ENCODE measurements at places on chromosomes 1 and 21. TPM values are rescaled to one million over a fixed set of nuclear protein-coding genes. Genes with fewer than 3 reads are reported as not detected.

COL8A2 gene
- not detected for total RNA-seq

- no peaks in the 10 kb centered on the region for H3K4me1 ChIP-seq
- H3K27me3 ChIP-seq = no peaks in the 10 kb centered on the region
Observed at GRCh38 chr1:243686159-243686558, 163.9 kb downstream of the AKT3 start.

DNA sequence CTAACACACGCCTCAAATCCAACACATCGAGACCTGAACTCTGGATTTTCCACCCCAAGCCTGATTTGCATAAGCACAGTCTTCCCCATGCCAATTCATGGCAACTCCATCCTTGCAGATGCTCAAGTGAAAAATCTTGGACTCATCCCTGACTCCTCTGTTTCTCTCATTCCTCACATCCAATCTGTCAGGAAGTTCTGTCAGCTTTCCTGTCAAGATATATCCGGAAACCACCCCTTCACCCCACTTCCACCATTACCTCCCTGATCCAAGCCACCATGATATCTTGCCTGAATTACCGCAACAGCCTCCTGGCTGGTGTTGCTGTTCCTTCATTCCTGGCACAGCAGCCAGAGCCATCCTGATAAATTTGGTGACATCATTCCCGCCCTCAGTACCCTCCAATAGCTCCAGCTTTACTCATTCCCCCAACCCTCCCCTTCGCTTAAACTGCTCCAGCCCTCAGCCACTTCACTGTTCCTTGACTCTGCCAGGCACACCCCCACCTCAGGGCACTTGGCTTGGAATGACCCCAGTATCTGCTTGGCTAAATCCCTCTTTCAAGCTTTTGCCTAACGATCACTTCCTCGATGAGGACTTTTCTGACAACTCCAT lies 17.4 kb downstream of the TCEA3 start:
- no peaks in the 10 kb centered on the region for H3K27me3 ChIP-seq
- no peaks in the 10 kb centered on the region for H3K36me3 ChIP-seq
- no peak overlapping the region for H3K4me3 ChIP-seq
- DNase-seq = no peak
- H3K27ac ChIP-seq = no peak overlapping the region

NHLH1 gene
- total RNA-seq = 0.20 TPM

SLC45A1 gene
- total RNA-seq = 0.30 TPM

- H3K4me1 ChIP-seq = peaks cover 14% of the 10 kb centered on the region
- no peaks in the 10 kb centered on the region for H3K36me3 ChIP-seq
- no peaks in the 10 kb centered on the region for H3K27me3 ChIP-seq
- no peak overlapping the region for H3K4me3 ChIP-seq
- no peak for DNase-seq
- no peak overlapping the region for H3K27ac ChIP-seq
Observed at GRCh38 chr1:14897547-14897946, 256.0 kb upstream of the TMEM51 start.

PIK3C2B gene
- total RNA-seq = 3.4 TPM

AIRE gene
- total RNA-seq = not detected

DNA sequence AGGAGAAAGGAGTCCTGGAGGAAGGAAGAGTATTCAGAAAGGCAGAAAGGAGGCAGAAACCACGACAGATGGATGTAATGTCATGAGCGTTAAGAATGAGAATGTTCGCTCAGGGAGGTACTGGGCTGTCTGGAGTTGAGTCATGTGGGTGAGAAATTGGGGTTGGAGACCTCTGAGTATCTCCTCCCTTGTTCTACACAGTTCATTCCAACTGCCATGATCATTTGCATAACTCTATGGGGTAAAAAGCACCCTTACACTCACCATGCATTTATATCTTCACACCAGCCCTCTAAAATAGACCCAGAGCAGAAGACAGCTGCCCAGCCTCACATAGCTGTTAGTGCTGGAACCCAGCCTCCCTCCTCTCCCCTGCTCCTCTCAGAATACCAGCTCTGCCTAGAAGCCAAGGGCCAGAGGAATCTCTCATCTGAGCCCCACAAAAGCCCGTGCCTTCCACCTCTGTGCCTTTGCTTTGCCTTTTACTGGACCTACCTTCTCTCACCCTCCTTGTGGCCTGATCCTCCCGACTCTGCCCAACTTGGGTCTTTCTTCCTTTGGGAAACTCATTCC lies 85.2 kb downstream of the BEND5 start:
- H3K27me3 ChIP-seq = peaks cover 36% of the 10 kb centered on the region
- no peak overlapping the region for H3K27ac ChIP-seq
- no peaks in the 10 kb centered on the region for H3K36me3 ChIP-seq
- H3K4me3 ChIP-seq = no peak overlapping the region
- peaks cover 10% of the 10 kb centered on the region for H3K4me1 ChIP-seq
- no peak for DNase-seq

DNA sequence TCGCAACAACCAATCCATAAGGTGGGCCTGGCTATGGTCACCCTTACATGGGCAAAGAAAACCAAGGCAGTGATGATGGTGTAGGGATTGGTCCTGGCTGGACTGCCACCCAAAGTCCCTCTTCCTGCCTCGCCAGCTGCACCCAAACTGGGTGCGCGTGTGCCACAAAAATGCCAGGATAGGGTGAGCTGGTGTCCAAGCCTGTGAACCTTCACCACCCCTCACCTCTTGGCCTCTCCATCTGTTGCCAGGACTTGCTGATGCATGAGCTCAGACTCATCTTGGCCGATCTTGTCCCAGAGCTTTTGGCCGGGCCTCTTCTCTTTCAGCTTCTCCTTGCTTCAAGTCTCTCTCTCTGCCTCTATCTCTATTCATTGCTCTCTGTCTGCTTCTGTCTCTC lies 41.8 kb downstream of the FOXD2 start:
- H3K36me3 ChIP-seq = peaks cover 6% of the 10 kb centered on the region
- H3K27me3 ChIP-seq = no peaks in the 10 kb centered on the region
- H3K4me1 ChIP-seq = peaks cover 32% of the 10 kb centered on the region

GRCh38 chr1:207049054-207049453 lies 2.0 kb downstream of the YOD1 start:
- H3K4me1 ChIP-seq = peaks cover 70% of the 10 kb centered on the region
- DNase-seq = no peak
- H3K27ac ChIP-seq = peak overlapping the region; percentile 95

CLCA4 gene
- not detected for total RNA-seq

CCDC181 gene
- total RNA-seq = not detected

GRCh38 chr1:161378014-161378413 lies 10.3 kb upstream of the CFAP126 start:
- H3K27ac ChIP-seq = no peak overlapping the region
- no peak for DNase-seq
- peaks cover 6% of the 10 kb centered on the region for H3K36me3 ChIP-seq
- no peaks in the 10 kb centered on the region for H3K27me3 ChIP-seq

DNA sequence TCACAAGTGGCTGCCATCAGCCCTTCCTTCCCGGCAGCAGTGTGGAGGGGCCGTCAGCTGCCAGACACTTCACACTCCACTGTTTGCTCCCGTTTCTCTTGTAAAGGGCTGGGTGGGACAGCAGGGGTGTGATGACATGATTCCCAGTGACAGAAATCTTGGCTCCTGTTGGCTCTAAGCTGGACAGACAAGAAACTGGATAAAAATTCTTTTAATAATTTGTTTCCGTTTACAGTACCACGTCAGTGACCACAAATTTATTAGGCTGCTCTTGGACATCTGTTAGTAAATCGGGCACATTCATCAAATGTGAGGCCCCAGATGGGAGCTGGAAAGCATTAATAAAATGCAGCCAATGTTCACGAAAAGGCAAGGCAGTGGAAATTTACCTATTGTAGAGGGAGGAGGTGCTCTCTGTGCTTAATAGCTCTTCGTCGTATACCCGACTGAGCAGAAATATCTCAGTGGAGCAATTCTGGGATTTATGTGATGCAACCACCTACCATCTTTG lies 353.7 kb upstream of the GREM2 start:
- no peaks in the 10 kb centered on the region for H3K36me3 ChIP-seq
- DNase-seq = no peak
- no peak overlapping the region for H3K27ac ChIP-seq
- no peak overlapping the region for H3K4me3 ChIP-seq

DNA sequence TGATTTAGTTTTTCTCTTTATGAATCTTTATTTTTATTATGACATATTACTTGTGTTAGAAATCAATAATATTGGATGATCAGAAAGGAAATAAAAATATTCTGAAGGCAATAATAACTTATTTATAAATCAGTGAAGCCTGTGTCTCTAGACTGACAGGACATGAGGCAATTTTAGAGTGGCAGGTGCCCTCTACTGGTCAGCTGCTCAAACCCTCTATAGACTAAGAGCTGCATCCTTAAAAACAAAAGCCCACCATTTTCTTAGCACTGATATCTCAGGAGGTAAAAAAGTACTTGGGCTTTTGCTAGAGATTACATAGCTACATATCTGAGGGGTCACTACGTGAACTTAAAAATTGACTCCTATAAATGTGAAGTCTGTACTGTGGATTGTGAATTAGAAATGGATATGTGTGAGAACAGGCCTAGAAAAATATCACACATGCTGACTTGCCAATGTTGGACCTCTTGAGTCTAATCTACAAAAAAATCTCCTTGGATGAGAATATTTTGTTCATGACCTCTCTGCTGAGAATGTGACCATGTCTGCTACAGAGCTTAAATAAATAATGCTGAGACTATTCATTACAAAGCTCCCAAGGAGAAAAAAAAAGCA lies 597.9 kb upstream of the ADAMTS5 start:
- no peaks in the 10 kb centered on the region for H3K27me3 ChIP-seq
- H3K27ac ChIP-seq = no peak overlapping the region
- peaks cover 12% of the 10 kb centered on the region for H3K4me1 ChIP-seq
- no peaks in the 10 kb centered on the region for H3K36me3 ChIP-seq
- peak; percentile 51 for DNase-seq

TNFRSF14 gene
- total RNA-seq = 4.2 TPM

DNA sequence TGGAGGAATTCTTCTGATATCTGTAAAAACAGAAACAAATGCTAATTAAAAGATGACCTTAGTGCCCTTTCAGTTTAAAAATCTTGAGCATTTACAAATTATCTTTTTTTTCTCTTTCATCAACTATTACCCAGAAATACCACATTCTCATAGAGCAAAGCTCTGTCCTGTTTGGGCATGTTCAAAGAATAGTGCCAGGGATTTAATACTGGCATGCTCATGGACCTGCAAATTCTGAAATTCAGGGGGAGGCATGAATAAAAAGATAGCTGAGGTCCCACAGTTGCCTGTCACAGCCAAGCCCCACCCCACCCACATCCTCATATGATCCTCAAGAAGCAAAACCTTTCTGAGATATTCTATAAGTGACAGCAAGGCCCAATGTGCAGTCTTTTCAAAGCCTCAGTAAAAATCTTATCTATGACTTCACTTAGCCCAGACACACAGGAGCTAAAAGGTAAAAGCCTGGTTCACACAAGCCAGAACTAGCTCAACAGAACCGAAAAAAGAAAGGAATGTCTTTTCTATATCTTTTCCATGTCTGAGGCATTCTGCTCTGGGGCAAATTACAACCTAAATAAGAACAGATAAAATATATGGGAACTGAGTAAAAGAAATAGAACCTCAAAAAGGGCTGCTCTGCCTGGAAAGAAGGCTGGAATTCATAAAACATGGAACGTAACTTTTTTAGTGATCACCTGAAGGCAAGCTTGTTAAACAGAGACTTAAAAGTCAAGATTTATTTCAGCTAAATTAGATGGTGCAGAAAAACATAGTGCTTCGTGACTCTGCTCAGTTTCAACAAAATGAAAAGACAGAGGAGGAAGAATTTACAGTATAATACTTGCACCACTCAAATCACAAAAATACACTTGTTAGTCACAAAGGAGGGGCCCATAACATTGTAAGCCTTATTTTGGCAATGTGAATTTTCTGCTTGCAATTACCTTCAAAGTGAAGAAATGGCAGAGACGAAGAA lies 11.0 kb downstream of the WLS start:
- H3K4me1 ChIP-seq = peaks cover 32% of the 10 kb centered on the region
- peak; percentile 13 for DNase-seq
- H3K4me3 ChIP-seq = peak overlapping the region; percentile 45
- H3K36me3 ChIP-seq = peaks cover under 1% of the 10 kb centered on the region
- H3K27ac ChIP-seq = peak overlapping the region; percentile 83
- H3K27me3 ChIP-seq = no peaks in the 10 kb centered on the region
